Stomach (tissue), 19 donors: ENCODE measurements at places on chromosomes 16 and 17. TPM values are rescaled to one million over a fixed set of nuclear protein-coding genes. Genes with fewer than 3 reads are reported as not detected.

Gene GPR142
- not detected for polyA plus RNA-seq

Gene MT1M
- polyA plus RNA-seq = 138 TPM

Gene HOXB2
- polyA plus RNA-seq = 22.2 TPM

Gene HS3ST6
- not detected for polyA plus RNA-seq

Gene SMIM5
- 10.0 TPM for polyA plus RNA-seq

Gene OR3A3
- not detected for polyA plus RNA-seq

Gene SALL1
- 0.43 TPM for polyA plus RNA-seq

Gene MILR1
- 3.4 TPM for polyA plus RNA-seq

Gene OMG
- 0.75 TPM for polyA plus RNA-seq

Gene CFAP52
- polyA plus RNA-seq = not detected

Gene DPEP3
- polyA plus RNA-seq = not detected

Gene MT1F
- polyA plus RNA-seq = 87.0 TPM
